ENCODE measurements at places on chromosomes 11 and 22. TPM values are rescaled to one million over a fixed set of nuclear protein-coding genes. Genes with fewer than 3 reads are reported as not detected.

Gene TBX10
- not detected for total RNA-seq

GRCh38 chr11:26399336-26399735 is 67.4 kb downstream of the ANO3 start:
- H3K27me3 ChIP-seq = peaks cover 17% of the 10 kb centered on the region
- H3K36me3 ChIP-seq = no peaks in the 10 kb centered on the region
- H3K4me3 ChIP-seq = no peak overlapping the region
- no peak overlapping the region for H3K27ac ChIP-seq

Gene LRP4
- total RNA-seq = 23.5 TPM

DNA sequence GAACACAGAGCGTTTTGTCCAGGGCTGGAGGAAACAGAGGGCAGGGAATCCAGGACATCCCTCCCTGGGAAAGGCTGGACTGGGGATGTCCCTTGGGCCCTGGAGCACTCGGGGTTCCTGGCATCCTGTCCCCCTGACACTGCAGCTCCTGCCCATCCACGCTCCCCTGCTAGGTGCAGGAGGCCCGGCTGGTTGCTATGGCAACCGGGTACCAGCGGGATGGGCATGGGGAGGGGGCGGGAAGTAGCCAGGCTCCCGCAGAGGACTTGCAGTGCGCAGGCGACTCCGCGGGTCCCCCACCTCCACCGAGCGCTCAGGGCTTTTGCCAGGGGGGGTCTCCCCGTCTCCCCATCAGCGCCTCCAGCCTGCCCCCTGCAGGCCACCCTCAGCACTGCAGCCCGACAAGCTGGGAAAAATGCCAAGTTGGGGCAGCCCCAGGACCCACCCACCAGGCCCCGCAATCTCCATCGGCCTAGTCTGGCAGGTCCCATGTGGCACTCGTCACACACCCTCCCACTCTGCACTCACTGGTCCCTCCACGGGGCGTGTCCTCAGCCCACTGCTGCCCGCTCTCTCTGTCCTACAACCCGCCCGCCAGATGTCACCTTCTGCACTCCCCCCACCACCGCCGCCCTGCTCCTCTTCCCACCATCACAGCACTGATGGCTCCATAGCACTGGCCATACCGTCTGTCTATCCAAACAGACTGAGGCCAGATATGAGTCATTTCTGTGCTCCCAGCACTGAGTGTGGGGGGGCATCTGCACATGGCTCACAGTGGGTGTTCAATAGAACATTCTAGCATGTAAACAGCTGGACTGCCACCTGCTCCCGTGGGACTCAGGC is 31.5 kb downstream of the KIAA0930 start:
- H3K27me3 ChIP-seq = no peaks in the 10 kb centered on the region
- peak; percentile 55 for DNase-seq
- H3K4me3 ChIP-seq = no peak overlapping the region
- peak overlapping the region; percentile 57 for H3K27ac ChIP-seq
- H3K4me1 ChIP-seq = peaks cover 43% of the 10 kb centered on the region

GRCh38 chr11:44269369-44270351 is 40.3 kb downstream of the ALX4 start:
- H3K27ac ChIP-seq = no peak overlapping the region
- peaks cover 7% of the 10 kb centered on the region for H3K36me3 ChIP-seq
- H3K27me3 ChIP-seq = peaks cover 3% of the 10 kb centered on the region
- H3K4me1 ChIP-seq = no peaks in the 10 kb centered on the region
- no peak for DNase-seq

Gene FAM227A
- total RNA-seq = 7.3 TPM

Gene APLNR
- total RNA-seq = 3.9 TPM

Gene RAB38
- total RNA-seq = 4.7 TPM

- no peak overlapping the region for H3K4me3 ChIP-seq
- H3K4me1 ChIP-seq = no peaks in the 10 kb centered on the region
- DNase-seq = no peak
- no peaks in the 10 kb centered on the region for H3K36me3 ChIP-seq
- H3K27ac ChIP-seq = no peak overlapping the region
Observed at GRCh38 chr11:105870516-105871113, 151.4 kb downstream of the MSANTD4 start.

Gene USP2
- total RNA-seq = 3.4 TPM

- peak overlapping the region; percentile 100 for H3K27ac ChIP-seq
- peaks cover 11% of the 10 kb centered on the region for H3K27me3 ChIP-seq
- H3K4me1 ChIP-seq = peaks cover 70% of the 10 kb centered on the region
- no peak for DNase-seq
Observed at GRCh38 chr11:66639066-66639813, 737 bp downstream of the RBM4 start.

Gene TRIM29
- total RNA-seq = not detected

- H3K27me3 ChIP-seq = no peaks in the 10 kb centered on the region
- peaks cover 23% of the 10 kb centered on the region for H3K4me1 ChIP-seq
- peak overlapping the region; percentile 65 for H3K4me3 ChIP-seq
- peak; percentile 35 for DNase-seq
- no peaks in the 10 kb centered on the region for H3K36me3 ChIP-seq
Observed at GRCh38 chr11:123137431-123138224, 57.4 kb downstream of the CLMP start.

GRCh38 chr11:93131709-93132108 is 66.1 kb downstream of the SLC36A4 start:
- H3K4me1 ChIP-seq = peaks cover 17% of the 10 kb centered on the region
- no peaks in the 10 kb centered on the region for H3K27me3 ChIP-seq
- no peak overlapping the region for H3K27ac ChIP-seq
- H3K4me3 ChIP-seq = no peak overlapping the region

DNA sequence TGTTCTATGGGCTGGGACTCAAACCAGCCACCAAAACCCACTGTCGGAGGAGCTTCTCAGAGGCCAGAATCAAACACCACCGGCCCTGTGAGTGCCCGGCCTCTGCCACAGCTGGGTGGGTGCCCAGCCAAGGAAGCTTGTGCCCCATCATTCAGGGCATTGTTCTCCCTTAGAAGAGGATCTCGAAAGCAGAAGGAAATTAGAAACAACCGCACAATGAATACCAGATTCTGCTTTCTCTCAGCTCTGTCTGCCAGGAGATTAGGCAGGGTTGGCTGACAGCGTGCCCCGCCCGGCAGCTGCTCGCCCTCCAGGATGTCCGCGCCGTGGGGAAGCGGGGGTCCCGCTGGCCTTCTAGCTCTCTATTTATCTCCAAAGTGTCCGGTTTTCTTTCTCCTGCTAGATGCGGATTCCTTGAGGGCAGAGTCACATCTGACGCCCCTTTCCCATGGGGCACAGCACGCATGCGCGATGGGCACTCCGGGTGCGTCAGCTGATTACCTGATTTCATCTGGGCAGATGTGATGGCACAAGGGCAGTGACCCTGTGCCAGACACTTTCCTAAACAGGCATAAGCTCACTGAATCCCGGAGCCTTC is 25.5 kb downstream of the SCGB1A1 start:
- peaks cover 7% of the 10 kb centered on the region for H3K27me3 ChIP-seq
- no peaks in the 10 kb centered on the region for H3K4me1 ChIP-seq
- H3K27ac ChIP-seq = no peak overlapping the region
- no peak for DNase-seq
- no peaks in the 10 kb centered on the region for H3K36me3 ChIP-seq

Gene NLRP14
- 0.30 TPM for total RNA-seq

Gene VWA5A
- 6.1 TPM for total RNA-seq

DNA sequence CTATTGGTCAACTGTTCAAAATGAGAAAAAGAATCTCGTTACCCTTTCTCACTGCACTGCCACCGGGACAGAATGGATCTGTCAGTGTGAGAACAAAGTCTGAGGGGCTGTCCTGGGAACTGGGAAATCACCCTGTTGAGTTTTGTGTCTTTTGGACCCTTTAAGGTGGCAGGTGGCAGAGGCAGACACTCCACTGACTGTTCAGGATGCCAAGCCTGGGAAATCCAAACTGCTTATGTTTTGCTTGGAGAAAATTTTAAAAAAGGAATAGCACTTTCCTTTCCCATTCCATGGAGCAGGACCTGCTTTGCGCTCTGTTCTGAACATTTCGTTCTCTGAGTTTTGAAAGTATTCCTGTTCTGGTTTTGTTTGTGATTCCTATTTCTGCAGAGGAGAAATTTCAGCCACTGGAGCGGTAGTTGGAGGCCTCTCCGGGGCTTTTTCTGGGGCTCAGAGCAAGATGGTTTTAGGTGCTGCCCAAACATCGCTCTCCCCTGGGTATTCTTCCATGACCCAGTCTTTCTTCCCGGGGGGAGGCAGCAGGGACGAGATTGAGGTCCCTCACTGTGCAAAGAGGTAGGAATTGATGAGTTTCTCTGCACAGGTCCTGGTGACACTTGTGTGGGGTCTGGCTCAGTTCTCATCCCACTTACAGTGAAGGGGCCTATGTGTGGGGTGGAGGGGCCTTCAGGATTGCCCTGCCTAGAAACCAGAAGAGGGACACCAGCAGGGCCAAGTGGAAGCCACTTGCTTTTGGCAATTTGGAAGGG is 138.5 kb upstream of the SYT13 start:
- H3K36me3 ChIP-seq = no peaks in the 10 kb centered on the region
- DNase-seq = no peak
- H3K4me3 ChIP-seq = no peak overlapping the region
- peaks cover 17% of the 10 kb centered on the region for H3K27me3 ChIP-seq

GRCh38 chr11:68325183-68325906 is 13.0 kb downstream of the LRP5 start:
- no peak for DNase-seq
- H3K27me3 ChIP-seq = no peaks in the 10 kb centered on the region
- peaks cover 47% of the 10 kb centered on the region for H3K4me1 ChIP-seq

GRCh38 chr22:50015451-50016307 is 3.1 kb upstream of the IL17REL start:
- no peak overlapping the region for H3K27ac ChIP-seq
- peaks cover 56% of the 10 kb centered on the region for H3K27me3 ChIP-seq
- H3K4me3 ChIP-seq = no peak overlapping the region
- H3K36me3 ChIP-seq = no peaks in the 10 kb centered on the region

- H3K4me3 ChIP-seq = no peak overlapping the region
- H3K27ac ChIP-seq = no peak overlapping the region
- H3K36me3 ChIP-seq = no peaks in the 10 kb centered on the region
Observed at GRCh38 chr11:67561971-67562619, 21.5 kb upstream of the GSTP1 start.

Gene CCDC87
- total RNA-seq = 0.93 TPM

Gene SMIM35
- total RNA-seq = not detected

Gene OR5B21
- not detected for total RNA-seq

DNA sequence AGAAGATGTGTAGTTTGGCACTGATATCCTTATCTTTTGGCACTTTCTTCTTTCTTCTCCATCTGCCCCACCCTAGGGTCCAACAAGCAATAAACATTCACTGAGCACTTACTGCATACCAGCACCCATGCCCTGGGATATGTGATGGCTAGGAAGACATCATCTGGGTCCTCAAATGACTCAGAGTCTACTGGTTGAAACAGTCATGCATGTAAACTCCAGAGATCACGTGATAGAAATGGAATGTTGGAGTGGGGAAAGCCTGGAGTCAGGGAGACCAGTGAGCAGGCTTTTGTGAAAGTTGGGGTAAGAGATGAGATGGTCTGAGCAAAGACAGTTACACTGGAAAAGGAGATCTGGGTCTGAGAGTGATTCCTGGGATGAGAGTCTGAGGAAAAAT is 724.9 kb upstream of the TENM4 start:
- no peak overlapping the region for H3K27ac ChIP-seq
- no peaks in the 10 kb centered on the region for H3K27me3 ChIP-seq
- no peak for DNase-seq
- peaks cover 10% of the 10 kb centered on the region for H3K4me1 ChIP-seq
- no peak overlapping the region for H3K4me3 ChIP-seq
- no peaks in the 10 kb centered on the region for H3K36me3 ChIP-seq

Gene CD3E
- not detected for total RNA-seq

DNA sequence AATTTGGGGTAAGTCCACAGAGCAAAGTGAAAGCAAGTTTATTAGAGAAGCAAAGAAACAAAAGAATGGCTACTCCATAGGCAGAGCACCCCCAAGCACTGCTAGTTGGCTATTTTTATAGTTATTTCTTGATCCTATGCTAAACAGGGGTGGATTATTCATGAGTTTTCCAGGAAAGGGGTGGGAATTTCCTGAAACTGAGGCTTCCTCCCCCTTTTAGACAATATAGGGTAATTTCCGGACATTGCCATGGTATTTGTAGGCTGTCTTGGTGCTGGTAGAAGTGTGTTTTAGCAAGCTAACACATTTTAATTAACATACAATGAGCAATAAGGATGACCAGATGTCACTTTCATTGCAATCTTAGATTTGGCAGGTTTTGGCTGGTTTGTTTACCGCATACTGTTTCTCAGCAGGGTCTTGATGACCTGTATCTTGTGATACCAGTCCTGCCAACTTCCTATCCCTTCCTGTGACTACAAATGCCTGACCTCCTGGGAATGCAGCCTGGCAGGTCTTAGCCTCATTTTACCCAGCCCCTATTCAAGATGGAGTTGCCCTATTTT is 937 bp upstream of the C1QTNF6 start:
- no peak for DNase-seq
- no peaks in the 10 kb centered on the region for H3K27me3 ChIP-seq
- peaks cover 31% of the 10 kb centered on the region for H3K4me1 ChIP-seq
- H3K36me3 ChIP-seq = peaks cover 14% of the 10 kb centered on the region

Gene HSCB
- 14.3 TPM for total RNA-seq

Gene CLCF1
- 0.41 TPM for total RNA-seq

DNA sequence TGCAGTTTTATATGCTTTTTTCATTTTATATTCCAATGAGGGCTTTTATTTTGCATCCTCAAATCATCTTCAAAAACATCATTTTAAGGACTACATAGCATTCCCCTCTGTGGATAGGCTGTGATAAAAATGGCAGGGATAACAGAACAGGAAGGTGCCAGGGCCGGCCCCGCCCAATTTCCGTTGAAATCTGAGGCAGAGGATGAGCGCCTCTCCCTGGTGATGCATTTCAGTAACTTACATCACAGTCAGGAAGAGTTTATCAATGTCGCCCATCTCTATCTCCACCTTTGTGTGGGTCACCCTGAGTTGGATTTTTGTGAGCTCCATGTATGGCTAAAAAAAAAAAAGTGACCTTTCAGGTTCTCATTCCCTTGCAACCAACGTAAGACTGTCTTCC is 201.6 kb downstream of the DSCAML1 start:
- H3K36me3 ChIP-seq = no peaks in the 10 kb centered on the region
- H3K27me3 ChIP-seq = peaks cover 17% of the 10 kb centered on the region
- DNase-seq = no peak
- H3K27ac ChIP-seq = no peak overlapping the region
- peaks cover 18% of the 10 kb centered on the region for H3K4me1 ChIP-seq

- no peak for DNase-seq
- H3K36me3 ChIP-seq = no peaks in the 10 kb centered on the region
- no peak overlapping the region for H3K27ac ChIP-seq
- H3K4me3 ChIP-seq = peak overlapping the region; percentile 66
- H3K27me3 ChIP-seq = no peaks in the 10 kb centered on the region
- peaks cover 18% of the 10 kb centered on the region for H3K4me1 ChIP-seq
Observed at GRCh38 chr11:772429-773390, 4.6 kb downstream of the GATD1 start.

Gene CABP7
- total RNA-seq = not detected
